ENCODE measurements at places on chromosomes 11 and 22.

DNA sequence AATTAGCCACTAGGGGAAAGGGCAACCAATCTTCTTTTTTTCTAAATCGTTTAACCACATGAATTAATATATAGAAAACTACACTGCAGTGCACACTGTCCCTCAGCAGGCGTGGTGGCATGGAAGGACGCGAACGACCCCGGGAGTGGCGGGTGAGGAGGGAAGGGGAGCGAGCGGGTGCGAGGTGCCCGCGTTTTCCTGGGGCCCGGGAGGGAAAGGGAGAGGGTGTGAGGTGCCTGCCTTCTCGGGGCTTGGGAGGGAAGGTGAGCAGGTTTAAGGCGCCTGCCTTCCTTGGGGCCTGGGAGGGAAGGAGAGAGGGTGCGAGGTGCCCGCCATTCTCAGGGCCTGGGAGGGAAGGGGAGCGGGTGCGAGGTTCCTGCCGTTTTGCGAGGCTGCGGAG, 765 bp downstream of the GAB4 start:
- no peak for DNase-seq

DNA sequence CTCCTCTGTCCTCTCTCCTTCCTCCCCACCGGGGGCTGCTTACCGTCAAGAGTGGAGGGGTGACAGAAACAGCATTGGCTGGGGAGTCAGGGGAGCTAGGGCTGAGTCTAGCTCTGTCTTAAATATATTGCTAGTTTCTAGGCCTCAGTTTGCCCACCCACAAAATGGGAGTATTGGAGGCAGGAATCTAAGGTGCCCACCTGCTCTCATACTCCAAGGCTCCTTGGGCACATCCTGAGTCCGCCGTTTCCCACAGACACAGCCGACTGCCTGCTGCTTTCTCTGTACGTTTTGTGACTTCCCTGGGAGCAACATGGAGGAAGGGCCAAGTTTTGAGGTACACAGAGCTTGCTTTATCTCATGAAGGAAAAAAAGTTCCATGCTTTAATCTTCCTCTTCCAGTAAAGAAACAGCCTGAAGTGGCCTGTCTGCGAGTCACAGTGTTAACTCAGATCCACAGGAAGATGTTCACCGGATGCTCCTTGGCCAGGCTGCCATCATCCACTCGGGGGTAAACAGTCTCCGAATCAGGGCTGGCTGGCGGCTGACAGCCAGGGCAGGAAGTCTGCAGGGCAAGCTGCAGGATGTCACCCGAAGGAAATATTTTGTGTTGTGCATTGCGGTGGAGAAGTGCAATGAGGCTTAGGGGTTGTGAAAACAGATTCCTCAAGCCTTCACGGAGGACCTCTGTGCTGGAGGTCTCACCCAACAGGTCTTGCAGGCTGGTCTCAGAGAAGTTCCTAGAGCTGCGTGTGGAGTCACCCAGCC, 11.0 kb upstream of the CERK start:
- peak; percentile 60 for DNase-seq

DNA sequence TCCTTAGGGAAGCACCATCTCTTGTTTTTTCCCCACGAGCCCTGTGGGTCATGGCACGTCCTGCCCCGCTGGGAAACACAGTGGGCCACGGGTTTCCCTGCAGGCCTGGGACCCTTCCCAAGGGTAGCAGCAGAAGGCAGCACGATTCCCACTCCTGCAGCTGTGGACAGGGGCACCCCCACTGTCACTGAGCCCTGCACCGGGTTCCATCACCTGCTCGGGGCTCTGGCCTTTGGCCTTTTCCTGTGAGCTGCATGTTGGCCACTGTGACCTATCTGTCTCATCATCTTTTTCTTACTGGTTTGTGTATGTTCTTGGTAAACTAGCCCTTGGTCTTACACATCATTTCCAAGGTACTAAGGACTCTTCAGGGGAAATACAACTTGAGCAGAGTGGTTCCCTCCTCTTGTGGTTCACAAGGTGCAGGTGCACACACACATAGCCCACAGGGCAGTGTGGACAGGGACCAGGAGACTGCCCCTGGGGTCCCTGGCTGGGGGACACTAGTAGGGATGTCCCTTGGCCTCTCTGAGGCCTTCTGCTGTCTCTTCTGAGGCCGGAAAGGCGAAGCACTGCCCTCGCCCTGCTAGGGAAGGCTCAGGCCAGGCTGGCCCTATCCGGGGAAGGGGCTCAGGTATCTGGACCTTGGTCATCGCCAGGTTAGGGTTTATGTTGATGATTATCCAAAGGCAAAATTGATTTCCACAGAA, 19.0 kb upstream of the TXNRD2 start:
- no peak for DNase-seq

- DNase-seq = no peak
These were observed 26.5 kb downstream of the MUC6 start for GRCh38 chr11:1009991-1010390.

GRCh38 chr11:132343445-132344175, 973.2 kb downstream of the NTM start:
- DNase-seq = no peak

- DNase-seq = peak; percentile 74
These were observed 81.0 kb downstream of the PRR5L start for GRCh38 chr11:36376888-36377758.

GRCh38 chr11:107706531-107706930, 5.3 kb downstream of the SLN start:
- DNase-seq = no peak

GRCh38 chr11:66556086-66556485, 9.4 kb downstream of the ACTN3 start:
- no peak for DNase-seq

DNA sequence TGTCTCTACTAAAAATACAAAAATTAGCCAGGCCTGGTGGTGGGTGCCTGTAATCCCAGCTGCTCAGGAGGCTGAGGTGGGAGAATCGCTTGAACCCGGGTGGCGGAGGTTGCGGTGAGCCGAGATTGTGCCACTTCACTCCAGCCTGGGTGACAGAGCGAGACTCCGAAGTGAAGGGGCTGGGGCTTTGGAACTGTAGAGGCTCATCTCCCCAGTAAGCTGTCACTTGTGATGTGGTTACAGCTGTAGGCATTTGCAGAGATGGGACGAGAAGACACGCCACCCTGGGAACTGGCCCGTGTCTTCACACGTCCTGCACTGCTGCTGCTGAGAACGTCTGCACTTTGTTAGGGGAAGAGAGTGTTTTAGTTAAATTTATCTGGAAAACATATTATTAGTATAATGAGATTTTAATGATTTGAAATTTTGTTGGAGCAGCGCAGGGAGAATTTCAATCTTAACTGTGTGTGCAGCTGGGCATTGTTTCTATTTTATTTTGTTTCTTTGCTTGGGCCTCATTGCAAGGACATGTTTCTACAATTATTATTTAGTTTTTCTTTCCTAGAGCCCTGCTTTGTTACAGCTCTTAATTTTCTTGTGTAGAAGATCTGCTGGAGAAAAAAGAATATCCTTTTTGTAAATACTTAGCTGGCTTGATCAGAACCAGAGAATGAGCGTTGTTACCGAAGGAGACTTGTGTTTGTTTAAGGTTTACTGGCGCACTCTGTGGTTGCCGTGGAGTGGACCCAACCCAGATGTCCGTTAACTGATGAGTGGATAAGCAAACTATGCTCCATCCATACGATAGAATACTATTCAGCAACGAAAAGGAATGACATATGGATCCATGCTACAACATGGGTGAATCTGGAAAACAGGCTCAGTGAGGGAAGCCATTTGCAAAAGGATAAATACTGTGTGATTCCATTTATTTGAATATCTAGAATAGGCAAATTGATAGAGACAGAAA, 18.4 kb downstream of the PARVB start:
- DNase-seq = no peak

DNA sequence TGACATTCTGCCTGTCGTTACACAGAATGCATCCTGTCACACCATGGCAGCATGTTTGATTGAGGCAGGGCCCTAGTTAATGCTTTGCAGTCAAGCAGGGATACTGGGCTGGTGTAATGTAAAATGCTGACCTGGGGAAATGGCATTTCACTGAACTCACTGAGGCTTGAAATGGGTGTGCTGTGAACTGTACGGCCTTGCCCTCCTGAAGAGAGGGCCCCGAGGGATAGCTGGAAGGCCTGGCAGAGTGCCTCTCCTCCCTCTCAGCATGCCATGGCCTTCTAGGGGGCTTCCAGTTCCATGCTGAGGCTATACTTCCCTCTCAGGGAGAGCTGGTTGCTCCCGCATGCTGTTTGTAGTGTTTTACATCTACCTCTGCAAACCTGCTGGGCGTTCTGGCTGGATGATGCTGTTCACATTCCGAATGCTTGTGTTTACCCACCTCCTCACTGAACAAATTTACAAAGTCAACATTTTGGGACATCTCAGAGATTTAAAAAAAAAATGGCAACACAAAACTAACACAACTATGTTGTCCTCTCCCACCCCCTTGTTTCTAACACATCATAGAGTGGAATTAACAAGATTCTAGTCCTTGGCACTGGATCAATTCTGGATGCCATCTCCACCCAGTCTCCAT, 416.7 kb upstream of the CADM1 start:
- no peak for DNase-seq

DNA sequence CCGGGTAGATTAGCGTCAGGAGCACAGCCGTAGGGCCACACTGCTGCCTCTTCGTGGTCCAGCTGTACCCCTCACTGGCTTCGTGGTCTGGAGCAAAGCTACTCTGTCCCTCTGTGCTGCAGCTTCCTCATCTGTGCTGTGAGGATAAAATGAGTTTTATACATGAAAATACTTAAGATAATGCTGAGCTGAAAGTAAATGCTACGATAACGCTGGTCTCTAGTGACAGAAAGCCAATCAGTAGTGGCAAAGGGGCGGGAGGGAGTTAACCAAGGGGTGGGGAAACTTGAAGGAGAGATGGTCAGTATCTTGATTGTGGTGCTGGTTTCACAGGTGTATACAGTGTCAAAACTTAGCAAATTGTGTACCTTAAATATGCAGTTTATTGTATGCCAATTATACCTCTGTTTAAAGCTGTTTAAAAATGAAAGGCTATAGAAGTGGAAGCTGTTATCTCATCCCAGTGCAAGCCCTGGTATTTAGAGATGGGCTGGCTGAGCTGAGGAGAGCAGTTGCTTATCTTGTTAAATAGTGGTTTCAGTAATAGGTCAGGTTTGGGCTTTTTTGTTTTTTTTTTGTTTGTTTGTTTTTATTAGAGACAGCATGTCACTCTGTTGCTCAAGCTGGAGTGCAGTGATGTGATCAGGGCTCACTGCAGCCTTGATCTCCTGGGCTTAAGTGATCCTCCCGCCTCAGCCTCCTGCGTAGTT, 36.7 kb downstream of the ACO2 start:
- DNase-seq = no peak

DNA sequence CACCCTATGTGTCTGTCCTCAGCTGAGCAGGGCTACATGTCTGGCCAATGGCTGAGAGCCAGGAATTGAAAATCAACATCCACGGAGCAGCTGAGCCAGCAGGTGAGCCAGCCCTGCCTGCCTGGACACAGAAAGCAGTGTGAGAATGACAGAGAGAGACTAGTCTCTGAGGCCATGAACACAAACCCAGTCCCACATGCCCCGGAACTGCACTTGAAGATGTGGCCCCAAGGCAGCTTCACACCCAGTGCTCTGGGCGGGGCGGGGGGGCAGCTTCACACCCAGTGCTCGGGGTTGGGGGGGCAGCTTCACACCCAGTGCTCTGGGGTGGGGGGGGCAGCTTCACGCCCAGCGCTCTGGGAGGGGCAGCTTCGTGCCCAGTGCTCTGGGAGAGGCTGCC, 37.6 kb downstream of the TRMU start:
- DNase-seq = no peak

GRCh38 chr11:113840932-113841664, 34.3 kb downstream of the USP28 start:
- no peak for DNase-seq

- DNase-seq = peak; percentile 43
These were observed 89.7 kb upstream of the PHOX2A start for GRCh38 chr11:72333661-72334060.

DNA sequence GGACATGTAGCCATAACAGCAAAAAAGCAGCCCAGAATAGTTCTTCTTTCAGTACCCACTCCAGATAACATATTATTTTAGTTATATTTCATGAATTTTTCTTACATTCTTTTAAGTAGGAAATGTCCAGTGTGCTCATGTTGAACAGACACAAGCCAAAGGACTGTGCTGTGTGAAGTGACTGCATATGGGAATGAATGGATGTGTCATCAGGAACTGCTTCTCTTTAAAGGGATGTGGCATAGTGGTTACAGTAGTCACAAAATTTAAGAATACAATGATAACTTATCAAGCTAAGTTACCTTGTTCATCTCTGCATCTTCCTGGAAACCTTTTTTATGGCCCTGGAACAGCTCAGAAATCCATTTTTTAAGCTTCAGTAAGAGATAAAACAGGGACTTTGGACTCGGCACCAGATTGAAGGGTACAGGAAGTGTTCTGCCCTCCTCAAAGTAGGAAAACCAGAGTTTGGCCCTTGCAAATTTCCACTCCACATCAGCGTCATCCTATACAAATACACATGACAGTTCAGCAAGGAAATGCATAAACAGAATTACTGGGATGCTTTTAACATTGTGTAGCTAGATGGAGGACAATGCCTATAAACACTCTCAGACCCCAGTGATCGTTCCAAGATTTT, 112.8 kb downstream of the TRPC6 start:
- DNase-seq = no peak

GRCh38 chr22:44261861-44262595, 50.7 kb downstream of the SHISAL1 start:
- peak; percentile 23 for DNase-seq

DNA sequence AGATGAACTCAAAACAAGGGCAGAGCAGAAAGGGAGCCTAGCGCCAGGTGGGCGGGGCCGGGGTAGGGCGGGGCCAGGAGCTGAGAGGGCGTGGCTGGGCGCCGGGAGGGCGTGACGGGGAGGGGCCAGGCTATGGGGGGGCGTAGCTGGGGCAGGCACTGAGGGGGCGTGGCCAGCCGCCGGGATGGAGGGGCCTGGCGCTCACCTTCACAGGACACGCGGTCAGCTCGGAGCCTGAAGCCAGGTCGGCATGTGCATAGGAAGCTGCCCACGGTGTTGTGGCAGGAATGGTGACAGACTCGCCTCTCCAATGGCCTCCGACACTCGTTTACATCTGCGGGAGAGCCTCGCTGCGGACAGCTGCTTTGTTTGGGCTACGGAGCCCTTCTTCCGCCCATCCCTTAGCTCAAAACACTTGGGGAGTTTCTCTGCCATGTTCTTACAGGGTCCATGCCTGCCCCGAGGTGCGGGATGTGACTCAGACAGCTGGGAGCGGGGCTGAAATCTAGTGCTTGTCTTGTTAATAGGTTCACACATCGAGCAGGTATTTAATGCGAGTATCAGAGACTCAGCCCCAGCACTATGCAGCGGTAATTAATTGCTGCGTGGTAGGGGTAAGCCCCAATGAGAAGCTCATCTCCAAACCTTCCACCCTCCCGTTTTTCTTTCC, 13.4 kb downstream of the VWCE start:
- peak; percentile 65 for DNase-seq

DNA sequence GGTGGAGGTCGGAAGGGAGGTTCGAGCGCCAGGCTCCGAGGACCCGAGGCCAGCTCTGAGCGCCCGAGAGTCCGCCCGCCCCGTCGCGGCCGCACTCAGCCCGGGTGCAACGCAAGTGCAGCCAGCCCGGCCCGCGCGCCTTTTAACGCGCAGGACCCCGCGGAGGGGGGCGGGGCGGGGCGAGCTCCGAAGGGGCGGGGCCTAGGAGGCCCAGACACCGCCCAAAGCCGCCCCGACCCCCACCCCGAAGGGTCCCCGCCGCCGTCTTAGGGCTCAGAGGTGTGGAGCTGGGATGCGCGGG, at the start of gene PHOX2A:
Gene PHOX2A, minus strand, starts transcription at position 117 of the 301 bp plus-strand sequence. CDS start 172 bp downstream, outside the sequence.
- no peak for DNase-seq

Measured in activated T-cell treated with anti-CD3 and anti-CD28 coated beads, Interleukin-2, amount 50 U/mL, for 24 hours (primary cell).